ENCODE measurements at places on chromosomes 5 and 9.

GRCh38 chr5:93721511-93721910 is 19.9 kb downstream of the POU5F2 start:
- DNase-seq, result no peak

DNA sequence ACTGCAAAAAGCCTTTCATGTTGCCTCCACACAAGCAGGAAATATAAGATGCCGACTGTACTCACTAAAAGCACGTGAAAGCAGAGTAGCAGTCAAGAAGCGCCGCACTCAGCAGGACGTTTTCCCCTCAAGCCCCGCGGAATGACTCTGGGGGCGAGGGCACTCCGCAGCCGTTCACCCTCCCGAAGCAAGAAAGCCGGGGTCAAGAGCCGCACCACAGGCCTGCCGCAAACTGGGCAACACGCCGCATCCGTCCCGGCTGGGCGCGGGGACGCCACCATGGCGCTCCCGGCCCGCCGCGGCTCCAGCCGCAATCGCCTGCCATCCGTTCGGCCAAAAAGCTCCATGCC is 364 bp downstream of the RPS6 start:
- no peak for DNase-seq

DNA sequence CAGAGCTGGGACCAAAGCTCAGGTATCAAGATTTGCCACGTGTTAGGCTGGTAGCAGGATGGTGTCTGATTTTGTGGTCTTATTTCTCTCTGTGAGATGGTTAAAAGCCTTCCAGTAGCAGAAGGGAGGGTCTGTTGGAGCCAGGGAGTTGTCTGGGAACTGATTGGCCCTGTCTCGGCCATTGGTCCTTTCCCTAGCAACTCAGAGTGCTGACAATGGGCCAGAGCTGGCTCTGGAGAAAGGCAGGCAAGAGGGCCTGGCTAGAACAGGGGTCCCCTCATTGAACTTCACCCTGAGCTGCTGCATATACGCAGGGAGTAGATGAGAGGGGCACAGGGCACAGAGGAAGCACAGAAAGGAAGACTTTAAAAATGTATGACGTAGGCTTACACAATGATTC is 92.8 kb downstream of the PSD2 start:
- DNase-seq, result no peak

- no peak for DNase-seq
Measured at GRCh38 chr5:77066823-77067442, 20.2 kb downstream of the ZBED3 start.

DNA sequence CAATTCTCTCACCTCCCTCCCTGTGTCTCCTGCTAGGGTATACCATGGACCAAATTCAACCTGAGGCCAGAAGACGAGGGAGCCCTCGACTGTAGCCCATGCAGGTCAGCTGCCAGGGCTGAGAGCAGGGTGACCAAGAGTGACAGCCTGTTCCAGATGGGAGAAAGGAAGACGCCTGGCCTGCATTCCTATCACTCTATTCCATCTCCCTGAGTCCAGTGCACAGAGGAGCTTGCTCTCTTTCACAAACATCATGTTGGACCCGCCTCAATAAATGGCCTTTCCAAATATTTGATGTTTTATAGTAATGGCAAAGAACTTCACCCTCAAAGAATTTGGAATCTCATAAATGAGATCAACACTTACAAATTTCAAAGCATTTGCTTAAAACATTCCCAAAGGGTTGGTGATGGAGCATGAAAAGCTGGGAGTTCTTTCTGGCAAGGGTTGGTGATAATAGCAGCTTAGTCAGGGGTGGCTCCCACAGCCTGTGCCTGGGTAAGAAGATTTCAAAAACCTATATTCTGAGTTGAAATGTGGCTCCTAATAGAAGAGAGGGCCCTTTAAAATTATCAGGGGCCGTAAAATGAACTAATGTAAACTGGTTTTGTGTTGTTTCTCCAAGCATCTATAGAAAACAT is 393.1 kb downstream of the EFNA5 start:
- DNase-seq, result no peak

GRCh38 chr5:177308740-177309139 is 3.0 kb downstream of the MXD3 start:
- no peak for DNase-seq

- no peak for DNase-seq
Measured at GRCh38 chr5:137834498-137835049, 33.1 kb upstream of the MYOT start.

Data from stimulated activated CD4-positive, alpha-beta T cell treated with anti-CD3 and anti-CD28 coated beads, Interleukin-15, amount 100 ng/mL, for 1 hour (primary cell).